ENCODE measurements at places on chromosomes 13 and 19.
A peak's percentile ranks its signal among the peaks of the same experiment; 100 is the strongest.

DNA sequence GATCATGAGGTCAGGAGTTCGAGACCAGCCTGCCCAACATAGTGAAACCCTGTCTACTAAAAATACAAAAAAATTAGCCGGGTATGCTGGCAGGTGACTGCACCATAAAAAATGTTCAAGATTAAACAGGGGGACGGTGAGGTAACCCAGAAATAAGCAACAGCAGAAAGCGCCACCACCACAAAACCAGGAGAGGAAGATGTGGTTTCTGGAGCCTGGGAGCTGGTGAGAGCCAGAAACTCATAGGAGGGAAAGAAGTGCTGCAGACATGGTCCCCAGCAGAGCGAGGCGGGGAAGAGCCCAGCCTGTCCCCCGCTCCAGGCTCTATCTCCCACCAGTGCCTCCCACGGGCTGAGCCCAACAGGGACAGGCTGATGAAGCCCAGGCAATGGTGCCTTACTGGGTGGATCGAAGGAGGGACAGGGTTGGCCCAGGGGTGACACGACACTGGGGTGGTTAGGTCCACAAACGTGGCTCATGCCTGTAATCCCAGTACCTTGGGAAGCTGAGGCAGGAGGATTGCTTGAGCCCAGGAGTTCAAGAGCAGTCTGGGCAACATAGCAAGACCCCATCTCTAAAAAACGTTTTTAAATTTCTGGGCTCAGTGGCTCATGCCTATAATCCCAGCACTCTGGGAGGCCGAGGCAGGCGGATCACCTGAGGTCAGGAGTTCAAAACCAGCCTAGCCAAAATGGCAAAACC, 19.0 kb downstream of the SPC24 start:
- no peak for DNase-seq

- no peak for DNase-seq
Observed at GRCh38 chr19:12626958-12627357, 16.2 kb downstream of the ZNF791 start.

DNA sequence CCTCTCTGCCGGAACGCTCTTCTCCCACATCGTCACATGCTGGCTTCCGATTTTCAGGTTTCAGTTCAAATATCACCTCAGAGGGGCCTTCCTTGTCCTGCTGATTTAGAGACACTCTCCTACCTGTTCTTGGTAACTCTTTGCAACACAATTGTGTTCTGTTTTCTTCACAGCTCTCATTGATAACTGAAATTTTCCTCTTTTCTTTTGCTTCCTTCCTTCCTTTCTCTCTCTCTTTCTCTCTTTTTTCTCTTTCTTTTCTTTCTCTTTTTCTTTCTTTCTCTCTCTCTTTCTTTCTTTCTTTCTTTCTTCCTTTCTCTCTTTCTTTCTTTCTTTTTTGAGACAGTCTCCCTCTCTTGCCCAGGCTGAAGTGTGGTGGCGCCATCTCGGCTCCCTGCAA, 12.0 kb upstream of the LRRC4B start:
- no peak for DNase-seq

DNA sequence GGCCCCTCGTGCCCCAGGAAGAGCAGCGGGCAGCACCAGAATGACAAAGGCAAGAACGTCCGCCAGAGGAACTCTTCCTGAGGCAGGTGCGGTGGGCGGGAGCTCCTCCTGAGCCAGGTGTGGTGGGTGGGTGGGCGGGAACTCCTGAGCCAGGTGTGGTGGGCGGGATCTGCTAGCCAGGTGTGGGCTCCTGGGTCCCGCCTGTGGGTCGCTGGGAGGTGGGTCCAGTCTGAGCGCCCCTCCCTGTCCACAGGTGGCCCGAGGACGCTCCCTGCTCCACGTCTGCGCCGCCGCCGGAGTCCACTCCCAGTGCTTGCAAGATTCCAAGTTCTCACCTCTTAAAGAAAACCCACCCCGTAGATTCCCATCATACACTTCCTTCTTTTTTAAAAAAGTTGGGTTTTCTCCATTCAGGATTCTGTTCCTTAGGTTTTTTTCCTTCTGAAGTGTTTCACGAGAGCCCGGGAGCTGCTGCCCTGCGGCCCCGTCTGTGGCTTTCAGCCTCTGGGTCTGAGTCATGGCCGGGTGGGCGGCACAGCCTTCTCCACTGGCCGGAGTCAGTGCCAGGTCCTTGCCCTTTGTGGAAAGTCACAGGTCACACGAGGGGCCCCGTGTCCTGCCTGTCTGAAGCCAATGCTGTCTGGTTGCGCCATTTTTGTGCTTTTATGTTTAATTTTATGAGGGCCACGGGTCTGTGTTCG, 7.0 kb upstream of the HCN2 start:
- peak; percentile 14 for DNase-seq

DNA sequence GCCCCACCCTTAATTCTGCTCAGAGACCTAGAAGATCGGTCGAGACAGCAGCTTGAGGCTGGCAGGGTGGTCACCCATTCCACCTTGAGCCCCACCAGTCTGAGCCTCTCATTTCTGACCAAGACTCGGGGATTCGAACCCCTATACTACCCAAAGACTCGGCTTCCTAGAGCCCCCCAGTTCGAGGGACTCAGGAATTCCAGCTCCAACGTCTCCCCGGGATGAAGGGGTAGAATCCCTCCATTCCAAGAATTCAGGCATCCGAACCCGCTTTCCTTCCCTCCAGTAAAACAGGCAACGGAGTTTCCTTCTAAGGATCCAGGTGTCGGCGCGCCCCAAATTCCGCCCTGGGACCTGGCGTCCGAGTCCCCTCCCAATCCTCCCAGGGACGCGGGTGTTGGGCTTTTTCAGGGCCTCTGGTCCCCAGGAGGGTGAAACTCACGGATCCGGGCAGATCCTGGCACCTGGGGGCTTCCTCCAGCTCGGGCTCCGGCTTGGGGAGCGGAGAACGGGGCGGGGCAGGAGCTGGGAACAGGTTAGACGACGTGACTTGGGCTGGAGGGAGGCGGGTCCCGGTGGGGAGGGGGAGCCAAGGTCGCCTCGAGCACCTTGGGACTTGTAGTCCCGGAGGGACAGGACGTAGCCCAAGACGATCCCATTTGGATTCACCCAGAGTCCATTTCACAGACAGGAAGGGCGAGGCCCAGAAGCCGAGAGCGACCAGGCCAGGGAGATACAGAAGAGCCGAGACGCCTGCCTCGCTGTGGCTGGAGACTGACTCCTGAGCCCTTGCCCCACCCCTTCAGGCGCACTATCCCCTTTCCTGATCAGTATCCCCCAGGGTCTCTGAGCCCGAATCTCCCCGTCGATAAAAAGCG, at the start of gene PPP1R13L:
Gene PPP1R13L, minus strand, starts transcription at position 513 of the 878 bp plus-strand sequence. CDS start 6,751 bp downstream, outside the sequence.
- DNase-seq: no peak

- peak; percentile 22 for DNase-seq
Observed at GRCh38 chr13:48320891-48321510, 17.4 kb downstream of the RB1 start.

DNA sequence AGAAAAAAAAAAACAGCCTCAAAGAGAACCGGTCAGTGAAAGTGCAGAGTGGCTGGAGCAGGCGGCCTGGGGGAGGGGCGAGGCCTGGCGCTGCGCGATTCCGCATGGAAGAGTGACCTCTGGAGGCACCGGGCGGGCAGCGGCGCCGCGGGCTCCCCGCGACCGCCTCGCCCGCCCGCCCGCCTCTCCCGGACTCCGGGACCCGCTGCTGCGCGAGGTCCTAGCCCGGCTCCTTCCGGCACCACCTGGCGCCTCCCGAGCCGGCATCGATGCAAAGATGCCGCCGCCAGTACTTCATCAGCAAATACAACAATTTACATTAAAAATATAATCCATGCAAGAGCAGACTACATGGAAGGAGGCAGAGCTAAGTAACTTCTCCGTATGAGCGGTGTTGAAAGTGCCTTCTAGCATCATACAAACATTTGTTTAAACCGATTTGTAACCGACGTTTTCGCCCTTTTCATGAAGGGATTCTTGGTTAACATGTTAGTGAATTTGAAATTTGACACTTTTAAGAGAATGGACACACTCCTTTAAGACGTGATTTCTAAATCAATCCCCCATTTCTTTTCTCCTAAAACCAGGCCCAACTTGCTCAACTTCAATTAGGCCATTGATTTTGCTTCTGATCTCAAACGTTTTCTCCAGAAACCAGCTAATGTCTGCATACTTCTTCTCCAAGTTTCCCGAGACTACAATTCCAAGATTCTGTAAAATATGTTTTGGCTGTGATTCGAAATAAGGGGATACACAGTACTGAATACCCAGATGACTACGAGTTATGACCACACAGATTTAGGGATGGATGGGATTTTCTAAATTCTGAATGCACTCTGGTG, 2.1 kb downstream of the EFNB2 start:
- peak; percentile 91 for DNase-seq

GRCh38 chr13:96033220-96034015, 19.8 kb downstream of the UGGT2 start:
- no peak for DNase-seq

- no peak for DNase-seq
Observed at GRCh38 chr13:49297338-49297737, 49.6 kb downstream of the CDADC1 start.

DNA sequence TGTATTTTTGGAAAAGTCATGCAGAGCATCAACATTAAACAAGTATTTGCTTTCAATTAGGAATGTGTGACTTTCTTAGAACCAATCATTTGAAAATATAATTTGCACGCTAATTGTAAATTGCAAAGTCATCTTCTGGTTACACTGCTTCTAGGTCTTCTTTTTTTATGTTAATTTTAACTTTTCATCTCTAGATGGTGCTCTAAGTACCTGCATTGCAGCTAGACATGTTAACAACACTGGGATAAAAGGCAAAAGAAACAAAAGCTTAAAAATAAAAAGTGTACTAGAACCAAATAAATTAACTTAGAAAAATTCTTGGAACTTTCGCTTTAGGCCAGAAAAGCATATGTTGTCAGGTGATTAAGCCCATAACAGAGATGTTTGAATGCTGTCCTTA, 2758.2 kb downstream of the PCDH9 start:
- no peak for DNase-seq

GRCh38 chr13:66305961-66306617, 924.0 kb downstream of the PCDH9 start:
- DNase-seq: no peak

- DNase-seq: no peak
Observed at GRCh38 chr13:98775844-98776598, 23.5 kb upstream of the SLC15A1 start.

GRCh38 chr13:74574964-74575728, 440.9 kb upstream of the KLF12 start:
- DNase-seq: no peak

DNA sequence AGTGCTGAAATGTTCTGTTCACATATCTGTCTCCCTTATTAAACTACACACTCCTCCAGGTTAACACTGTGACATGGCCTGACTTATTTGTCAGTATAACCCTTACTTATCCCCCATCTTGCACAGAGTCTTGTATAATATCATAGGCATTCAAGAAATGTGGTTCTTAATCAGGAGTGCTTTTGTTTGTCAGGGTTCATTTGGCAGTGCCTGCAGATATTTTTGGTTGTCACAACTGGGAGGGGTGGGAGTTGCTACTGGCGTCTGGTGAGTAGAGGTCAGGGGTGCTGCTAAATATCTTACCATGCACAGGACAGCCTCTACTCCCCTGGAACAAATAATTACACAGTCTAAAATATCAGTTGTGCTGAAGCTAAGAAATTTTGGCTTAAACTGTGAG, 20.4 kb upstream of the OBI1 start:
- no peak for DNase-seq

DNA sequence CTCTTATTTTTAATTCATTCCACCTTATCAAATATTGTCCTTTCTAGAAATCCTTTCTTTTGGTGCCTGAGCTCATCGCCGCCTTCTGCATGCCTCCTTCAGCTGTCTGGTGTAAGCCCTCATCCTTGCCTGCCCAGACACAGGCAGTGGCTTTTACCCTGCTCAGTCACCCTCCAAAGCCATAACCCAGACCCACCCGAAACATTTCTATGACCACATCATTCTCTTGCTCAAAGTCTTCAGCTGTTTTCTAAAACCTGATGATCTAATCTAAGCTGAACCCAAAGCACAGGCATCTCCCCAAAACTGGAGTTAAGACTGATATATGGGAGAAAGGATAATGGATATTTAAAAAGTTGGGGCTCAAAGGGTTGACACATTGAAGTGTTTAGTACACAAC, 753.7 kb upstream of the SGCG start:
- no peak for DNase-seq

GRCh38 chr13:32135655-32136054, 104.1 kb downstream of the FRY start:
- no peak for DNase-seq

- DNase-seq: no peak
Observed at GRCh38 chr13:72617186-72617585, 110.2 kb downstream of the MZT1 start.

DNA sequence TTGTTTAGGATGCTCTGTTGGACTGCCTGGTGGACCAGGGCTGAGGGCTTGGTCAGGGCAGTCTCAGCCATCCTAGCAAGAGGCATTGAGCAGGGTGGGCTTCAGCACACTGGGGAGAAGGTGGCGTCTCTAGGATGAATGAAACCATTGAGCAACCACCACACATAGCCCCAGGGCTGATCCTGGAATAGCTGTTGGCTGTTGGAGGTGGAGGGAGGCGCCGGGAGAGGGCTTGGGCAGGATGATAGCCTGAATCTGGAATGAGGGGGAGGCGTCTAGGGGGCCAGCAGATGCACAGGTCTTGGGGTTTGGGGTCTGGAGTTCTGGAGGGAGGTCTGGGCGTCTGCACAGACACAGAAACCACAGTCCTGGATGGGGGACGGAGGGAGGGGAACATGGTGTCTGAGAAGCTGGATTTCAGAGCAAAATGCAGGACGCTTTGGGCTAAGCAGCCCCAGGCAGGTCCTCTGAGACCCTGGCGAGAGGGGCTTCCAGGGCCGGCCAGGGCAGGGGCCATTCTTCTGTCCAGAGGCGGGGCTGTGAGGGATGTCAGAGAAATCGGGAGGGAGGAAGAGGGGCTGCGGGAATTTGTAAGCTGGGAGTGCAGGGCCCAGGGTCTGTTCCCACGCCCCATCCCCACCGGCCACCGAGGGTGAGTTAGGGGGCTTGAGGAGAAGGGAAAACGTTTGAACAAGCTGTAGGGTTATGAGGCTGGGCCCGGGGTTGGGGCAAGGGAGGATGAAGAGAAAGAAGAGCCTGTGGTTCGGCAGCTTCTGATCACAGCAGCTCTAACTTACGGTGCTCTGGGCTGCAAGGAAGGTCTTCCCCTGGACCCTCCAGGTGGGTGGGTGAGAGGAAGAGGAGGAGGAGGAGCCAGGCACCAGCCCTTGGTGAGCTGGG, 5.2 kb downstream of the TRAPPC5 start:
- DNase-seq: no peak

- DNase-seq: no peak
Observed at GRCh38 chr13:110713642-110713952, at the start of gene ING1. Gene ING1 (plus strand): TSS chr13:110713700. CDS start chr13:110714150, 450 bp downstream.

DNA sequence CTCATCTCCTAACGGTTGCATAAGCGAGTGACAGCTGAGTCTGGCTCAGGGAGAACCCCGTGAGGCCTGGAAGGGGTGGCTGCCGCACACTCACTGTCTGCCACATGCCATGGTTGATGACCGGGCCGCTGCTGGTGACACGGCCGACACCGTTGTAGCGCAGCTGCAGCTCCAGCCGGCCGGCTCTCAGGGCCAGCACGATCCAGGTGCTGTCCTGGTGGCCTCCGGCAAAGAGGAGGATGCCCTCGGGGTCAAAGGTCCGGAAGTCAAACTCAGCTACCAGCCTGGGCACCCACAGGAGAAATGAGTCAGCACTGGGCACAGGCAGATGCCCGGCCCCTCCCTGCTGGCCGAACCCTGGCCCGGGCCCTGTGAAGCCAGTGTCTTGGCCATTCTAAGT, 31.7 kb downstream of the GAS6 start:
- no peak for DNase-seq

- DNase-seq: no peak
Observed at GRCh38 chr13:110640591-110641029, 25.3 kb downstream of the NAXD start.

- no peak for DNase-seq
Observed at GRCh38 chr19:41095703-41096102, 7.5 kb downstream of the CYP2A13 start.

GRCh38 chr13:106432636-106433035, 102.8 kb downstream of the EFNB2 start:
- DNase-seq: no peak

Data from right hindlimb (tissue), 1 donor.